Activated CD8-positive, alpha-beta memory T cell treated with anti-CD3 and anti-CD28 coated beads, Interleukin-2, amount 50 U/mL, for 4 hours (primary cell): ENCODE measurements at places on chromosomes 1 and 21.

DNA sequence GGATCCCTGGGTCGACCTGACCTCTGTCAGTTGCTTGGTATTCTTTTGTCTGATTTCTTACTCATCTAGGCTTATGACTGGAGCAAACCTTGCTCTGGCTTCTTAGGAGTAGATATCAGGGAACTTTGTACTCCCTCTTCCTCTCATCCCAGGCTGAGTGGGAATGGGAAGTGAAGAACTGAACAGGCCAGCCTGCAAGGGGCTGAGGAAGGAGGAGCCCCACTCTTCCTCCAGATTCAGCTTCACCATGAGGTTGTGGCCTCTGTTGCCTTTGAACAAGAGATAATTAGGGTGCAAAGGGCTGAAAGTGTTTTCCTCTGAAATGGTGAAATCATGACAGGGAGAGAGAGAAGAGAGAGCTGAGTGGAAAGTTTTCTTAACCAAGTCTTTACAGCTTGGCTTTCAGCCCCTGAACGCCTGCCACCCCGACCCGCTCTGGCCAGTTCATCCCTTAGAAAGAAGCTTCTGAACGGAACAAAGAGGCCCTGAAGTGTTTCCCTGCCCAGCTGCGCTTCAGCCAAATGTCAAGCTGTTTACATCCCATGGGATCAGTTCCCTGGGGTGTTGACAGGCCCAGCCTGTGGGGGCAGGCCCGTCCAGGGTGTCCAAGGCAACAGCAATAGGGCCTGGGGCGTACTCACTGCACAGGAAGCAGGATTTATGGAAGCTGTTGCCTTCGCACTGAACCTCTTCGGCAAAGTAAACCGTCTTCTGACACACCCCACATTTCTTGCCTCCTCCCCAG lies 11.2 kb downstream of the CSRP1 start:
- no peak for DNase-seq

GRCh38 chr1:110750562-110750961 lies 75.8 kb upstream of the KCNA3 start:
- no peak for DNase-seq

DNA sequence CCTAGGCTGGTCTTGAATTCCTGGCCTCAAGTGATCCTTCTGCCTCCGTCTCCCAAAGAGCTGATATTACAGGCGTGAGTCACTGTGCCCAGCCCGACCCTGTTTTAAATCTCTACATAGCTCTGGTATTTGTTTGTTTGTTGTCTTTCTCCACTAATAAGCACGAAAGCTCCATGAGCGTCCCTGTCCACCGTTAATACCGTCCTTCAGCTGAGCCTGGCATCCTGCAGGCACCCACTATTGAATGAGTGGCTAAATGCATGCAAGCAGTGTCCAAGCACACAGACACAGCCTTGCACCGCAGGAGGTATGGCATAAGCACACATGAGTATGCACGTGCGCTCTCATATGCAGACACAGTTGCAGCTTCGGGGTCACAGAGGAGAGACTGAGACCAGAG lies 4.5 kb upstream of the COL16A1 start:
- DNase-seq = no peak

DNA sequence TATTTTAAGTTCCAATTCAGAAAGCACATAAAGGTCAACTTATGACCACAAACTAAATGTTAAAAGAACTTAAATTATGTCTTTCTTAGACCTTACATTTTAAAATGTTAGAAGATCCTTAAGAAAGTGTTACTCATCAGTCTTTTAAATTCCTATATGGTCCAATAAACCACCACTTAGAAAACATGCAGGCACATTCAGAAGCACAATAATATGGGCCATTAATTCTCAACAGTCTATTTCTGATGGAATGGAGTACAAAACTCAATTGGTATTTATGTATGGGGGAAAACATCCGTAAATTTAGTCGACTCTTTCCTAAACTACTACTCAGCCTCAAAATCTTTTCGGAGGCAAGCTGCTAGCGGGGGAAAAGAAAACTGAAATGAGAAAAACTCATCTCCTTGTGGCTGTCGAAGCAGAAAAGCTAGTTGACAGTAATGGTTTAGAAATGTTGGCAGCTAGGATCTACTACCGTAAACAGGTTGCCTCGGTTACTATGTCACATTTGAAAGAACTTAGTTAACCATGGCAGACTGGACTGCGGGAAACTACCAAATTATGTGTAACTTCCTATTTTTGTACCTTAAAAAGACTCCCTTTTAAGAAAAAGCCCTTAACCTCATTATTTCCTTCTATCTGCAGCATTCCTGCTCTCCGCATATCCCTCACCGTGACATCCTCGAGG lies 1.0 kb downstream of the TRMT1L start:
- DNase-seq = no peak

DNA sequence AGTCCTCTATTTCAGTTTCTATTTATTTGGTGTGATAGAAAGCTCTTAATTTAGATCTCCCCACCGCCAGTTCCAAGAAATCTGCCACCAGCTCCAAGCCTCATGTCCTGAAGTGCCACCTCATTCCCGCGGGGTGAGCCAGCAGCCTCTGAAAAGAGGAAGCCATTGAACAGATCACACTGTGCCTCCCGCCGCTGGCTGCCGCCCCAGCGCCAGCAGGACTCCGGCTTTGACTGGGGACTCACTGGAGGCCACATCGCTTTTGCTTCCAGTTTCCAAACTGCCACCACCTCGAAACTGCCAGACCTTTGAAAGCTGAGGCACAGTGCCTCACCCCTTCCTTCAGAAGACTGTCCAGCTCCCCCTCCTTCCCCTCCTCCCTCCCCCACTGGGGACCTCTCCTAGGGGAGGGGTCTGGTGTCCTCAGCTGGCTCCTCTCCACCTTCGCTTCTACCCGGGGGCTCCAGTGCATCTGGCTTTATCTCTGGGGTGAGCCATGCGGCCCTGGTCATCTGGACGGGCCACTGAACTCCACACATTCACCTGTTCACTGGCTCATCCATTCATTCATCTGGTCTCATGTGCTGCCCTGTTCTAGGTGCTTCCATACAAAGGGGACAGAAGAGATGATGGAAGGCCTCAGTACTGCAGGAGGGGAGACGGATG lies 58.9 kb downstream of the VPS26C start:
- no peak for DNase-seq
